Activated CD4-positive, alpha-beta T cell treated with anti-CD3 and anti-CD28 coated beads, Interleukin-2, amount 10 ng/mL, durations not matched to agents 7 days and 5 days (primary cell): ENCODE measurements at places on chromosomes 3 and 15. TPM values are rescaled to one million over a fixed set of nuclear protein-coding genes. Genes with fewer than 3 reads are reported as not detected.

The CLDN16 gene
- total RNA-seq = not detected

The MEIS2 gene
- not detected for total RNA-seq

The ANKRD34C gene
- not detected for total RNA-seq

The SLC38A3 gene
- not detected for total RNA-seq

The SLC6A1 gene
- not detected for total RNA-seq

The CAMK2N2 gene
- total RNA-seq = not detected

The CLDN1 gene
- not detected for total RNA-seq

The SCG5 gene
- total RNA-seq = 2.5 TPM

The WDR93 gene
- total RNA-seq = not detected

The TCAIM gene
- 16.4 TPM for total RNA-seq

The MB21D2 gene
- total RNA-seq = 6.6 TPM

The WDR72 gene
- total RNA-seq = not detected

- DNase-seq = no peak
Measured at GRCh38 chr3:26104851-26105251, 315.0 kb downstream of the OXSM start.

DNA sequence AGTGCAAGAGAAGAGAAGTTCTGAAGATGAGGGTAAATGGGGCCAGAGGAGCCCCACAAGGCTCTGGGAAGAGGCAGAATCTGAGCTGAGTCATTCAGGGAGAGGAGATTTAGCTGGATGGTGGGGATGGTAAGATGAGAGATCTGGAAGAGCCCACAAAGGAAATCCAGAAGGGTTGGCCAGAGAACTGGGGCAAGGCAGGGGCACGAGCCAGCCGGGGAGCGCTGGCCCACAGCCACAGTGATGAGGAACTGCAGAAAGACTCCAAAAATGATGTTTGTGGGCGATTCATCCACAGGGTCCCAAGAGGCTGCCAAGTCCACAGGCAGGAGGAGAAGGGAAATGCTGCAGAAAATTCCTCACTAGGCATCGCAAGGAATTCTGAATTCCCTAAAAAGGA, 75.9 kb upstream of the ATP2B2 start:
- no peak for DNase-seq

- no peak for DNase-seq
Measured at GRCh38 chr3:72127844-72128243, 342.9 kb upstream of the PROK2 start.

DNA sequence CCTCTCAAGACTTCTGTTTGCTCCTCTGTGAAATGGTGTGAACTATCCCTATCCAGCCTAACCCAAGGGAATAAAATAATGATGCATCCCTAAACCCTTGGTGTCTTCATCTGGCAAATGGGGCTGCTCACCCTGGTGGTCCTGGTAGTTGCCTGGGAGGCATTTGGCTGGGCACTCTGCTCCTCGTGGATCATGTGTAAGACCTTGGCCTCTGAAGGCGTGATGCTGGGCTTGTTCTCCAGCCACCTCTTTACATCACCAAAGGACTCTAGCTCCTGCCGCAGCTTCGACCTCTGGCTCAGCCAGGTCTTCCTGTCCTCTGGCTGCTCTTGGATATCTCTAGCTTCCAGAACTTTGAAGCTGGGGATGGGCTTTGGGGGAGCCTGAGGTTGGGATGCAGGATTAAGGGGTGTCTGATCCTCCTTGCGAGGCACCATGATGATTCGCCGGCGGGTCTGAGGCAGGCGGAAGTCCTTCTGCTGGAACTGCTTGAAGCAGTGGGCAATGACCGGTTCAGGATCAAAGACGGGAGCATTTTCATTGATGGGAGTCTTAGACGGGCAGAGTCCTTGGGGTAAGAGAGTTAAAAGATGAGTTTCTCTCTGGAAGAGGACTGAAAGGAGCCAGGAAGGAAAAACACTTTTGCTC, 7.1 kb downstream of the EFCAB12 start:
- DNase-seq = no peak

GRCh38 chr3:54853573-54854404, 74.1 kb downstream of the LRTM1 start:
- peak; percentile 49 for DNase-seq

- no peak for DNase-seq
Measured at GRCh38 chr3:29686889-29687592, 406.2 kb downstream of the RBMS3 start.

- no peak for DNase-seq
Measured at GRCh38 chr15:49155834-49156627, 632 bp upstream of the COPS2 start.

DNA sequence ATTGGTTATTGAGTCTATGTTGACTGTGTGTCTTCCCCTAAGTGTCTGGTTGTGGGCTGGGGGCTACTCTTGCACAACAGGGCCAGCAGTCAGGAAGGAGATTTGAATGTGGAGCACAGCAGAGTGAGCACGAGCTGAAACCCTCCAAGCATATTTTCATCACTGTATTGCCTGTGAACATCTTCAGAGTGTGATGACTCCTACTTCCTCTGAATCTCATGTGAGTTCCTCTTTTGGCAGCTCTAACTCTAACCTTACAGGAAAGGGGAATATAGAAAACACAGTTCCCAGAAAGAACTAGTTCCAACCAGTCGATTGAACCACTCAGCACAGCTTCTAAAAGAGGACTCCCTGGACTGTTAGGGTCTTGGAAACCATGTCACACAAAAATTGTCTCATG, 211.6 kb downstream of the RAP2B start:
- DNase-seq = no peak

DNA sequence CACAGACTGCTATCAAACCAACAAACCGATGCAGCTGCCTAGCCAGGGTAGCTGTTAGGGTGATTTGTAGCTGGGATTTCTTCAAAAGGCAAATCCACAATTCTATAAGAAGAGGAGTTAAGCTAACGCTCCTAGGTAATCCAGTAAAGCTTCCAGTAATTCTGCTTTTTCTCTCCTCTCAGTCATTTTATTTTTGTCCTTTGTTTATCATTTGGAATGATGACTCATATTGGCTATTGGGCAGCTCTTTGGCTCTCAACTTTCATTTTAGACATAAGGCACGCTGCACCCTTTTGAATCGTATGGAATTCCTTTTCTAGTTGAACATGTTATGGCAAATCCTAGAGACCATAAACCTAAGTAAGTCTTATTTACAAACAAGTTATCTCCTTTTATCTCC, 53.2 kb upstream of the PPARG start:
- DNase-seq = no peak

GRCh38 chr3:16399473-16399872, 114.0 kb downstream of the RFTN1 start:
- no peak for DNase-seq

DNA sequence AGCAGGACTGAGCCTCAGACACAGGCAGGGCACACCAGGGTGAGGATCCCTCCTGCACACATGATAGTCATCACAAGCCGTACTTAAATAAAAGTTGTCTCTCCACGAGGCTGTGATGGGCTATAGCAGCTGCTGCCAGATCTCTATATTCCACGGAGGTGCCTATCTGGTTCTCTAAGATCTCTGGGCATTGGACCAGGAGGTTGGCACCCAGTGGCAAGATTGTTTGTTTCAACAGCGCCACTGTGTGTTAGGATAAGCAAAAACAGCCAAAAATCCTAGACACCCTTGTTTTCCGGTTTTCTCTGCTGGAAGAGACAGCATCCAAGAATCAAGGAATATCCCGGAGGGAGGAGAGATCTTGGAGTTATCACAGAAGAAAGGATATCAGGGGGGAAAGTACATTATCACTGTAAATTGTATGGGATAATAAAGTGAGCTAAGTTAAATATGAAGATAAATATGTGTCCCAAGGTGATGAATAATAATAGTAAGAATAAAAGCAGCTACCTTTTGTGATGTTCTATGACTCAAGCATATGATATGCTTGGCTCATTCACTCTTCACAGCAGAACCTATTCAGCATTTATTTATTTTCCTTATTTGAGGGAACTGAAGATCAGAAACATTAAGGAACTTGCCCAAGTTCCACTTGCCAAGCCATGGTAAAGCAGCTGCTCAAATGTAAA, 90.6 kb upstream of the AKAP13 start:
- peak; percentile 29 for DNase-seq

DNA sequence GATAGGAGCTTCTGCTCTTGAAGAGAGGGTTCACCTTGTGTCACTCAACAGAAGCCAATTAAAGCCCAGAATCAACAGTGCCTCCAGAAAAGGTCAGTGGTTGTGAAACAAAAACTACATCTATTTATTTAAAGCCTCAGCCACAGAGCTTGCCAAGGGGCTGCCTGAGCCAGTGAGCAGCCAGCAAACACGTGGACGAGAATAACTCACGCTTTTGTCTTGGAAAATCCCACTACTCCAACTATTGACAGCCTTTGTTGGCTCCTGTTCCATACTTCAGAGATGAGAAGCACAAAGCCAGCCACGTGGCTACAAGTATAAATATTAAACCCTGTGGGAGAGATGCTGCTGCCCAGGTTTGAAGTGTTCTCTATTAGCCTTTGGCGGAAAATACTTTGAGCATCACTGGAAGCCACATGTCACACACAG, 10.3 kb downstream of the GPR156 start:
- no peak for DNase-seq

GRCh38 chr3:135368316-135368715, 573.3 kb downstream of the EPHB1 start:
- DNase-seq = no peak

DNA sequence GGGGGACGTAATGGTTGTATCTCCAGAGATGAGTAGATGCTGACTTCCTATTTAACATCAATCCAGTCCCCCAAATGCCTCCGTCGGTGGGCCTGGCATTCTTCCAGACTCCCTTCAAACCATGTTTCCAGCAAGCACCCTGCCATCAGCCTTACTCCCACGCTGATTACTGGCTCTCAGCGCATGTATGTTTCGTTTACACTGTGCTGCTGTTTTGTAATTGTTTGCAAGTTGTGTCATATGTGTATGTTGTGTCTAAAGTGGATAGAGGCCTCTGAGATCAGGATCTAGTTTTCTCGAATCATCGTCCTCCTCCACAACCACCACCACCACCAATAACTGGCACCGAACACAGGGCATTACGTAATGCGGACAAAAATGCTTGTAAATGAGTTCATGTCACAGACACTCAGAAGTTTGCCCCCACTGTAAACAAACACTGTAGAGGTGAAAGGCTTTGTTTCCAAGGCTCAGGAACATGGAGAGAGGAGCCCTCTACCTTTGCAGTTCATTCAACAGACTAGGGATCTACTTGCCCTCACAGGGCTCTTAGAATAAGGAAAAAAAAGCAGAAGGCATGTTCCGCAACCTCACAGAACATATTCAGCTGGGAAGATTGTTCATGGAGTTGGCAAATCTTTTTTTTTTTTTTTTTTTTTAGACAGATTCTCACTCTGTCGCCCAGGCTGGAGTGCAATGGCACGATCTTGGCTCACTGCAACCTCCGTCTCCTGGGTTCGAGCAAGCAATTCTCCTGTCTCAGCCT, 46.1 kb upstream of the SEMA4B start:
- DNase-seq = no peak

DNA sequence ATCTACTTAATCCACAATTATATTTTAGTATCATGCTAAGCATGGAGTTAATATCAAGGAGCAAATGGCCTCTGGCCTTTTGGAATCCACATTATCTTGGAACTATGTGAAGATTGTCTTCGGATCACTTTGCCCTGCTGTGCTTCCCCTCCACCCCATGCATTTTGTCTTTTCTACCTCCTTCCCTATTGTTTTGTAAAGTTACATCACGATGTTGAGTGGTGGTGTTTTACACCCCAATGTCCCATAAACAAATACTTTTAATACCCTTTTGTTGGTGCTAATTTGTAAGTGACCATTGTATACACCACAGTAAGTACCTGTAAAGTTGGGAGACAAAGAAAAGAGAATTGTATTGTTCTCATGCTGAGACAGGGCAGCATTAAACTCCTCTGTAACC, 258.4 kb upstream of the ZNF717 start:
- no peak for DNase-seq

DNA sequence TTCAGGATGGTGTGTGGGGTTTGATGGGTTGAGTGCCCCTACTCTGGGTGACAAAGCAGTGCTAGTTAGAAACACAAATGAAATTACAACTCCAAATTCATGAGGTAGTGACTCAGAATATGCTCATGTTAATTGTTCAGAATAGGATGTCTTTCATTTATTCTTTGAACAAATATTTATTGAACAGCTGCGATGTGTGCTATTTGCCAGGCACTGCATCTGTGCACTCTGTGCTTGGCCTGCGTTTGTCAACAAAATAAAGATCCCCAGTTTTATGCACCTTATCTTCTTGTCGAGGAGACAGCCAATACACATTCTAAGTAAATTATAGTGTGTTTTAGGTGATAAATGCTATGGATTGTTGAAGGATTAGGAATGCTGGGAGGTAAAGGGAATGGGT, 27.3 kb downstream of the MED12L start:
- DNase-seq = no peak

GRCh38 chr3:186532598-186533072, 11.5 kb downstream of the CRYGS start:
- no peak for DNase-seq

DNA sequence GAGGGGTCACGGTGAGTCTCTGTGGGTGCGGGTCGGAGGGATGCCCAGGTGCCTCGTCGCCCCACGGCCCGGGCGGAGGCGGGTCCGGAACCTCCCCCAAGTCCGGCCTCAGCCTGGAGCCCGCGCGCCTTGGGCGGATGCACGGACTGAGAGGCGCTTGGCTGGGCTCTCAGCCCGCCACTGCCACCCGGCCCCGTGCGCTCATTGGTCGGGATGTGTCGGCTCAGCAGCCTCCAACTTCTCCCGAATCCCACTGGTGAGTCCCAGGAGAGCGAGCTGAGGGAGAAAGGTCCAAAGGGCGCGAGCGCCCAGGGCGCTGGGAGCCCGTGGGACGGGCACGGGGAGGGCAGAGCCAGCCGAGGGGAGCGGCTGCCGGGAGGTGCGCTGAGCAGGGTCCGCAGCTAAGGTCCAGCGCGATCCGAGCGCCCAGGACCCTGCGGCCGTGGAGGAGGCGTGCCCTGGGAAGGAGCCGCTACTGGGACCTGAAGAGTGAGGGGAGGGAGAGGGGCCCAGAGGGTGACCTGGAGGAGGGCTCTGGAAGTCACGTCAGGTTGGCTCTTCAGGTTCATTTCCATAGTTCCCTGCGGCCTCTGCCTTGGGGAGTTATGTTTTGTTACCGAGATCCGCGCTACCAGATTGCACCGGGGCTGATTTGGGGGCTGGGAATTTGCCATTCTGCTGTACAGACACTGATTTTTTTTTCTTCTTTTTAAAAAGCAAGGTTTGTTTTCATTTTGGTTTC, at the start of gene MME:
Gene MME, plus strand, starts transcription at position 574 of the 742 bp plus-strand sequence. CDS start 3,849 bp downstream, outside the sequence.
- DNase-seq = no peak

DNA sequence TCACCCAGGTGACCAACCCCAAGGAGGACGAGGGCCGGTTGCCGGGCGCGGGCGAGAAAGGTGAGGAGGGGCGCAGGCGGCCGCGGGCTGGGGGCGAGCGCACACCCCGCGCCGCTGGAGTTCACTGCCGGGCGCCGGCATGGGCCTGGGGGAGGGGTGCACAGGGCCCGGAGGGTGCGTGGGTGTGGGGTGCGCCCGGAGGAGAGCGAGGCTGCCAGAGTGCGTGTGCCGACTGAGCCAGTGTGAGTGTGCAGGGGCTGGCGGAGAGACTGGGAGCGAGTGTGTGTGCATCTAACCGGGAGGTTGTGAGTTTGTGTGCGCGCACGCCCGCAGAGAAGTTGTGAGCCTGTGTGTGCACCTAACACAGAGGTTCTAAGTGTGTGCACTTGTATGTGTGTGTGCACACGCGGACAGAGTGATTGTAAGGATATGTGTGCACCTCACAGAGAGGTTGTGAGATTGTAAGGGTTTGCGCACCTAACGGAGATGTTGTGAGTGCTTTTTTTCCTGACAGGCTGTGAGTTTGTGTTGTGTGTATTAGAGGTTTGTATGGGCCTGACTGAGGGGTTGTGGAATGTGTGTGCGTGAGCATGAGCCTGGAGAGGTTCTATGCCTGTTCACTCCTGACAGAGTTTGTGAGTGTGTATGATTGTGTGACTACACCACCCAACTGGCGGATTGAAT, 681 bp downstream of the CTDSPL start:
- peak; percentile 12 for DNase-seq

- DNase-seq = no peak
Measured at GRCh38 chr3:74271541-74271940, 342.9 kb downstream of the CNTN3 start.
